ENCODE measurements at places on chromosomes 5 and 9.

DNA sequence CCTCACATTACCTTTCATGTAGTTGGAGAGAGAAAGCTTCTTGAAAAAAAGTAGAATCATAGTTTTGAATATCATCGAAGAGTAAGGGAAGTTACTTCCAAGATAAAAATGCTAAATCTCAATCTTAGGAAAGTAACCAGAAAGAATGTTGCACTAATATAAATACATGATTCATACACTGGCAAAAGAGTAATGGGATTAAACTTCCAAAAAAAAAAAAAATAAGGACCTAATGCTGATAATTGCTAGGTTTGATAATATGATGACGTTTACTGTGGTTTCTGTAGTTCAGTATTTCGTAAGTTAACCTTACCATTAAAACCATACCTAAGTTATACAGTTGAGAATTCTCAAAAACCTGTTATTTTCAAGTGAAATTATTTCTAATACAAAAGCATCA, 573.8 kb upstream of the CDH9 start:
- DNase-seq: no peak

DNA sequence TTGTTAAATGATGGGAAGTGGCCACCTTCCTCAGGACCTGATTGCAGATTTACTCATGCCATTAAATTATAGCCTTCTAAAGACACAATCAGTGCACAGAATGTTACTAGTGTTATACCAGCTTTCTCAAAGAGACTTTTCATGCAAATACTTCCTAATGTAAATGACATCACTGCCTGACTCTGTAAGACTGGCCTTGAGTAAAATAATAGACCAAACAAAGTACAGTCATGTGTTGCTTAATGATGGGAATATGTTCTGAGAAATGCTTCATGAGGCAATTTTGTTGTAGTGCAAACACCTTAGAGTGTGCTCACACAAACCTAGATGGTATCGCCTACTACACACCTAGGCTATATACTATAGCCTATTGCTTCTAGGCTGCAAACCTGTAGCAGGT, 17.0 kb upstream of the C1QTNF3 start:
- no peak for DNase-seq

DNA sequence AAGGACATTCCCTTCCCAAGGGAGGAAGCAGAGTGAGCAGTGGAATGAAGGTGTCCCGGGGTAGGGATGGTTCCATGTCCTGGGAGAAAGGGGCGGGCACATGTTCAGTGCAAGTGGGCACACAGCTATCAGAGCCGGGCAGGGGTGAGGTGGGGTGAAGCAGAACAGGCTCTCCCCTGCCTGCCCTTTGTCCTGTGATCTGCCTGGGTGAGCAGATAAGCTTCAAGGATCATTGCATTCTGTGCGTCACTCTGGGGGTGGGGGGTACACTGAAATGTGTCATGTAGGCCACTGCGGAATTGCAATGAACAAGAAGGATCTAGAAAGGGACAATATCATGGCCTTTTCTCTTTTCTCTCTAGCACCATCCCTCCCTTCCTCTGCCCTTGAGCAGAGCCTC, 61.7 kb upstream of the SHB start:
- no peak for DNase-seq

- no peak for DNase-seq
Measured at GRCh38 chr5:5288201-5288600, 134.3 kb upstream of the ICE1 start.

GRCh38 chr5:133041910-133042309, 9.9 kb upstream of the HSPA4 start:
- no peak for DNase-seq

GRCh38 chr5:54659700-54660131, 142.2 kb downstream of the SNX18 start:
- no peak for DNase-seq

GRCh38 chr5:109911731-109912130, 222.0 kb downstream of the MAN2A1 start:
- no peak for DNase-seq

DNA sequence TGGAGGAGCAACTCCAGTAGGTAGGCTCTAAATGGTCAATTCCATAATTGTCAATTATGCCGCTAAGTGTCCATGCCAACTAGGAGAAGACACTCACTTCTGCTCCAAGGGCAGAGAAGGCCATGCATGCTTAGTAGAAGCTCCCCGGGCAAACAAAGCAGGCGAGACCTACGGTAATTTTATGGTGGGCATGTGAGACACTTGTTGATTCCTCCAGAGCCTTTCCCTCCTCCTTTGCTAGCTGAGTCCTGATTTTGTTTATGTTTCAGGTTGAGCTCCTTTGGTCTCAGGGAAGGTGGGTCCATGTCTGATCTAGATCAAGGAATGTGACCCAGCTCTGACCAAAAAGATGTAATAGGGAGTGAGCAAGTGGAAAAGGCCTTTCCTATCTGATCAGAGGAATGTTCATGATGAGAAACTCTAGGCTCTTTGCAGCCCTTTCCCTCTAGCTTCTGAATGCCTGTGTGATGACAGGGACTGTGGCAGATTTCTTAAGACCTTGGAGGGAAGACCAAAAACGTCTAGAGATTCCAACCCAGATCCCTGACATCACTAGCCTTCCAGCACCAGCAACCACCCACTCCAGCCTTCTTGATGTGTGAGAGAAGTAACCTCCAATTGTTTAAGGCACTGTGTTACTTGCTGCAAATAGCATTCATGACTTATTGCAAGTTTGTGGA, 7.7 kb upstream of the CPEB4 start:
- no peak for DNase-seq

DNA sequence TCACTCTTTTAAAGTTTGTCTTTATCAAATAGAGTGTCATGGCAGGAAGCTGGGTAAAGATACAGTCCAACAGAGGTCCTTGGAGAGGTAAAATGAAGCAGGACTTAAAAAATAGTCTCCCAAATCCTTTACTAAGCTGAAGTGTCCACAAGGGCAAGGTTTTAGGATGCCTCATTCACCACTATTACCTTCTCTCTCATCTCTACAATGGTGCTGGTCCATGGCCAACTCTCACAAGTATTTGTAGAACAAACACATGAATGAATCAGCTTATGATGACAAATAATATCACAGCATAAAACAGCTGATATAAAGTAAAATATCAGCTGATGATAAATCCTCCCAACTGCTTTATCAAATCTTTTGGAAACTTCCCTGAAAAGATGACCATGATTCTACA, 162.3 kb upstream of the ZNF462 start:
- no peak for DNase-seq

DNA sequence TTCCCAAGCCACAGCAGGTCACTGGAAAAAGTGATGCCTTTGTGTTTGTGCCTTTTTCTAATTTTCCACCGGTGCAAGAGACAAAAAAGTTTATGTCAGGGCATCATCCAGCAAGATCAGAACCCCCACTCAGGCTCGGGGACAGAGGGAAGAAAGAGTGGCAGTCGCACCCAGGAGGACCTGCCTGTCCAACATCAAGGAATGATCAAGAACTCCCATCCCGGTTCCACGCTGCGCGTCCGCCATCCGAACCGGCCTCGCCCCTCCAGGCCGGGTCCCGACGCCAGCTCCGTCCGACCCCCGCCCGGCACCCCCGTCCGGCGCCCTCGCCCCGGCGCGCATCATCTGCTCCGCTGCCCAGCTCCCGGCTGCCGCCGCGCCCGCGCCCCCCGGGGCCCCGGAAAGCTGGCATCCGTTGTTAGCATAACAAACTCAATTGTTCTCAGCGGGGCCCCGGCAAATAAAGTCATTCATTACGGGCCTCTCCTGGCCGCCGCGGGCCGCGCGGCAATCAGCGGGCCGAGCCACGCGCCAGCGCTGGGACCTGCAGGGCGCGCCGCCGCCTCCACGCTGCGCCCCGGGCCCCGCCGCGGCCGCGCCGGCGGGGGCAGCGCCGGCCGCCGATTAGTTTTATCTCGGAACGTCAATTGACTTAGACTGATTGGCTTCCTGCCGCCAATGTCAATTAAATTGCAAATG, 48.1 kb downstream of the PAX5 start:
- no peak for DNase-seq

- DNase-seq: no peak
Measured at GRCh38 chr9:129414993-129415941, 205.6 kb downstream of the C9orf50 start.

GRCh38 chr9:138013273-138013672, 135.7 kb downstream of the CACNA1B start:
- DNase-seq: no peak

DNA sequence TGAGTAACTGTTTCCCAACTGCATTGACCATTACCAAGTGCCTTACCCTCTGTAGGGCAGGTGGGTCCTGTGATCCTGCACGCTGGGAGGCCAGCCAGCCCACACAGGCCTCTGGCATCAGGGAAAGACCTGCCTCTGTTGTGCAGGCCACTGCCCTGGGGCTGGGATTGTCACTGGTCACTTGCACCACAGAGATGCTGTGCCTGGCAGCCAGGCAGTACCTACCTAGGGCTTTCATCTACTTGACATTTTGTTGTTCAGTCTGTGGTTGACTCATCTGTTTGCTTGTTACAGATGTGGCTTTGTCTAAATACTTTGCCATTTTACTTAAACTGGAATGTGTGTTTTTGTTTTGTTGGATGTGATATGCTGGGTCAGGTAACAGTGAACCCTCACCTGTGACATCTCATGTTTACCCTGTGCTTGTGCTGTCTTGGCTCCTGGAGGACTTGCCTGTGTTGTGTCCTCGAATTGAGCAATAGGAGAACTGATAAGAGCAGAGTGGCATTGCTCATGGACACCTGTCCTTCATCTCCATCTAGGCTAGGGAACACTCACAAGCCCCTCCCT, 32.8 kb downstream of the SECISBP2 start:
- no peak for DNase-seq

DNA sequence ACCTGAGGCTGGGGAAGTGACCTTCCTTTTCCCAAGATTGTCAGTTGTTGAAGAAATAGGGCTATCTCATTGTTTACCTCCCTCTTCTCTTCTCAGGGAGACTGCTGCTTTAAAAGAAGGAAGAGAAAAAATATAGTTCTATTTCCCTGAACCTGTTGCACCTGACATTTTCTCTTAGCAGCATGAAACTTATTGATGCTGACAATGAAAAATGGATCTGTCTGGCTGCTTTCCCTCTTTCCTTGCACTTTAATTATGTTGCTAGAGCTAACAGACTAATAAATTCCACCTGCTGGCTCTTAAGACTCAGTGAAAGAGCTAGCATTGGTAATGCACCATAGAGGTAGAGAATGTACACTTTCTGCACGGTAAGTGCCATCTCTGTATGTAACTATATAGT, 6.2 kb upstream of the CKMT2 start:
- DNase-seq: no peak

- no peak for DNase-seq
Measured at GRCh38 chr9:138122201-138122600, 244.6 kb downstream of the CACNA1B start.

DNA sequence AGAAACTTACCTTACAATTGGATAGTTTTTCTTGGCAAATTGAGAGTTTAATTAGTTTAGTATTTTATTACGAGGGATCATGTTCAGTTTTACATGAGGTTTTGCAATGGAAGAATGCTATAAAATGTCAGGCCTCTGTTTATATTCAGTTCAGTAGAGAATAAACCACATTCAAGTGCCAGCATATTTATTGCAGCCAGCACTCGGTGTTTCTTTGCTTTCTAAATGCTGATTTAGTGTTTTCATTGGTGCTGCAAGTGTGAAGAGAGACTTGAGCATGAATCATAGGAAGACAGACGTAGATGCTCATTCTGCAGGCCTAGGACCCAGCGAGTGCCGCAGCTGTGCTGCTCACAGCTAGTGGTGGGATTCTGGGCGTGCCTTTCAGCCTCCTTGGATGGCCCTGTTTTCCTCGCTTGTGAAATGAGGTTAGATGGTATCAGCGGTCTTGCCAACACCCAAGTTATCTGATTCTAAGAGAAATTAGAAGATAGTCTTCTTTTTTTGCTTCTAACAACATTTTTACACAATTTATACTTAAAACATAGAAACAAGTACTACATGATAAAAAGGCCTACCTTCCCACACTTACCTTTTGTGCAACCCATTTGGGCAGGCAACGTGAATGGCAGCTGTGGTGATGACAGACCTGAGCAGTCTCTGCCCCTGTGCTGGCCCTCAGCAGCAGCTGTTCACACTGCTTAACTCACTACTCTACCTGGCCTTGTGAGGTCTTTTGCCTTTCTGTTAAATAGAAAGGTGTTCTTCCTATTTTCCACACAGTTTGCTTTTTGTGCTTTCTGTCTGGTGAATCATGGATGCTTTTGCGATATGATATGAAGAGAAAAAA, 26.8 kb upstream of the TNFAIP8 start:
- DNase-seq: no peak

- DNase-seq: no peak
Measured at GRCh38 chr9:3768712-3769457, 243.1 kb upstream of the RFX3 start.

DNA sequence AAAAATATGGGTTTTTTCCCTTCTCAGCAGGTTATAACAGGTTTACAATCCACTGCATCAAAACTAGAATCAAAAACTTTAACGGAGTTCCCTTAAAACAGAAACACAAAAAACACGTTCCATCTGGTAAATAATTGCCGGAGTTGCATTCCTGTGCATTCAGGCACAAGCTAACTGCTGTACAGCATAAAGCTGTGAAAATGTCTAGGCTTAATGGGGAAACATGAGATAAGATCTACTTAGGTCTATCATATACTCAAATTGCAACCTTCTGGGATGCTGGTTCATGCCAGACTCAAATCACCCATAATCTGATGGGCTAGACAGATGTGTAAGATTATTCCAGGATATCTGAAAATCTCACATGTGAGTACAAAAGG, 265.3 kb downstream of the DOCK8 start:
- no peak for DNase-seq

GRCh38 chr5:141411575-141411974, 1.2 kb upstream of the PCDHGA10 start:
- DNase-seq: no peak

GRCh38 chr5:149540089-149540488, 11.2 kb downstream of the CSNK1A1 start:
- no peak for DNase-seq

- no peak for DNase-seq
Measured at GRCh38 chr9:2963307-2963706, 119.4 kb upstream of the PUM3 start.

GRCh38 chr9:130172161-130172857, at the start of gene NCS1:
TSS of gene NCS1 (plus strand) at chr9:130172404. CDS start at chr9:130172664, 260 bp downstream.
- no peak for DNase-seq

DNA sequence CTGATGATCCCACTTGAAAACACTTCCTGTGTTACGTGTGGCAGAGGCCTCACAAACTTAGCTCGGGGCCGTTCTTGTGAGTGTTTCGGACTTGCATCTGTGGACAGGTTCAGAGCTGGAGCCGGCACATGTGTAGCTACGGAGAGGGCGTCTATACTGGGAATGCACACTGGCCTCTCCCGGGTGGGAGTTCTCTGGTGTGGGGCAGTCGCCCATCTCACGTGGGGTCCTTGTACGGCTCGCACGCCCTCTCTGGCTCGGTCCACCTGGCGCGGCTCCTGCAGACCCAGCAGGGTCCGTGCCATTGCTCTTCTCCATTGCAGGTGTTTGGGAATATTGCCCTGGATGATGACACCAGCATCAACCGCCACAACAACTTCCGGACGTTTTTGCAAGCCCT, 197.9 kb downstream of the CACNA1B start:
- no peak for DNase-seq

Measured in KG1 (cell line).